ENCODE measurements at places on chromosomes 7 and 10. TPM values are rescaled to one million over a fixed set of nuclear protein-coding genes. Genes with fewer than 3 reads are reported as not detected.

The FAM237B gene
- not detected for total RNA-seq

The ANXA8L1 gene
- total RNA-seq: not detected

The PLXDC2 gene
- total RNA-seq: not detected

The HMX3 gene
- 0.32 TPM for total RNA-seq

- no peak for DNase-seq
Observed at GRCh38 chr7:127362364-127363027, 30.0 kb downstream of the ZNF800 start.

GRCh38 chr7:100171087-100171681, 2.8 kb upstream of the GAL3ST4 start:
- DNase-seq: no peak

Data from SK-MEL-5 (cell line).